ENCODE measurements at places on chromosomes 5 and 9.

DNA sequence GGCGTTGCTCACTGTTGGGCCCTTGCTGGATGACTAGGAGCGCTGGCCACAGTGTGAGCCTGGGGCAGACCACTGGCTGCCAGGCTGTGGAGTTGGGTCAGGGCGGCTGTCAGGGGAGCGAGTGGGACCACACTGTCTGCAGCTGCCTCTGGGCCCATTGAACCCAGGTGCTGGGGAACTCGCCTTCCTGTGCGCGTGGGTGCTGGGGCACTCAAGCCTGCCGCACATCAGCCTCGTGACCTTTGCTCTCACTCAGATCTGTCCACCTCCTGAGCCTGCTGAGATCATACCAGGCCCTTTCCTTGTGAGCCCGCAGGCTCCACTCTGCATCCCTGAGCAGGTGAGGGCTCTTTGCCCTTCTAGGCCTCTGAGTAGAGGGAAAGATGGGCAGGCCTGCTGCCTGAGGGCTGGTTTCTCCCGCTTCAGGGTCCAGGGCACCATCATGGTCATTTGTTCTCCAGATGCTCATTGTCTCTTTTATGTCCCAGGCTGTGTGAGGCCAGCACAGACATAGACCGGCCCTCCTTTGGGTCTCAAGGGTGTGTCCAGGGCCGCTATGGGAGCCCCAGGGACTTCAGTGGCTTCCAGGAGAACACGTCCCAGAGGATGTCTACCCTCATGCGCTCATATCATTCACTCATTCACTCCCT, 26.5 kb downstream of the WNK2 start:
- no peak for DNase-seq

DNA sequence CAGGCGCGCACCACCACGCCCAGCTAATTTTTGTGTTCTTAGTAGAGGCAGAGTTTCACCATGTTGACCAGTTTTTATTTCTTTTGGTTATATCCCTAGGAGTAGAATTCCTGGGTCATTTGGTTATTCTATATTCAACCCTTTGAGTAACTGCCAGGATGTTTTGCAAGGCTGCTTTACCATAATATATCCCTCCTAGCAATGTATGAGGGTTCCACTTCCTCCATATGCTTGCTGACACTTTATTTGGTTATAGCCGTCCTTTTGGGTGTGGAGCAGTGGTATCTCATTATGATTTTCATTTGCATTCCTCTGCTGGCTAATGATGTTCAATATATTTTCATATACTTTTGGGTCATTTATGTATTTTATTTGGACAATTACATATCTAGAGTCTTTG, 81.2 kb downstream of the RAB24 start:
- no peak for DNase-seq

DNA sequence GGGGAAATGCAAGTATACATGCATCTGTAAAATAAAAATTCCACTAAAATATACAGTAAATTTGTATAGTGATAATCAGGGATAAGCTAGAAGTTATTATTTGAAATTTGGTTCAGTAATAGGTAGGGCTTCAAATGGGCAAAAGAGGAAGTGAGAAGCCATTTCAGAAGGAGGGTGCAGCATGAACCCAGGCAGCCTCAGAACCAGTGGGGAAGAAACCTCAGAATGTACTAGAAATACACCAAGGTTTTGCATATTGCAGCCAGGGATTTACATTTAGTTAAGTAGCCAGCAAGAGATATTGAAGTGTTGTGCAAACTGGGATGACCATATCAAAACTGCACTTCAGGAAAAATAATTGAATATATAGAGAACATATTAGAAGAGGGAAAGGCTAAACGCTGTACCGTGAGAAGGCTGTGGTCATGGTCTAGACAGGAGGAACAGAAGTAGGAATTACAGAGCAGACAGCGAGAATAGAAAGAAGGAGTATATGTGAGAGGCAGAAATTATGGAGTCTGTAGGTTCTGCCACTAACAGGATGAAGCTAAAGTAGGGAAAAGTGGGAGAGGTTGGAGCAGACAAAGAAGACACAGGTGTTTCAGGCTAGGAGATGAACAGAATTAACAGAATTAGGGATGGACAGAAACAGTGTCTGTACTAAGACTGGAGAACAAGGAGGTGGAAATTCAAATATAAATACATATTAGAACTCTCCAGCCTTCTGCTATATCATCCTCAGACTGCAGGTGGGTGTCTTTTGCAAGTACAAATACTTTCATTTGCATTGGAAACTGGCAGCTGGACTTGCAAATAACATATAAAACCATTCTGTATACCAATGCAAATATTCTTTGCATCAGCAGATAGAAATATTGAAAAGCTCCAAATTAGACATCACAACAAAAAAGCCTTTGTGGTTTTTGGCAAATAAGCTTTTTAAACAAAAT, 335.6 kb downstream of the ZNF608 start:
- DNase-seq: peak; percentile 25

- no peak for DNase-seq
These were observed 1096.0 kb downstream of the DTWD2 start for GRCh38 chr5:117892360-117892759.
